ENCODE measurements at places on chromosomes 5 and 9.

- DNase-seq: no peak
Observed at GRCh38 chr9:98860871-98861293, 53.4 kb downstream of the GALNT12 start.

DNA sequence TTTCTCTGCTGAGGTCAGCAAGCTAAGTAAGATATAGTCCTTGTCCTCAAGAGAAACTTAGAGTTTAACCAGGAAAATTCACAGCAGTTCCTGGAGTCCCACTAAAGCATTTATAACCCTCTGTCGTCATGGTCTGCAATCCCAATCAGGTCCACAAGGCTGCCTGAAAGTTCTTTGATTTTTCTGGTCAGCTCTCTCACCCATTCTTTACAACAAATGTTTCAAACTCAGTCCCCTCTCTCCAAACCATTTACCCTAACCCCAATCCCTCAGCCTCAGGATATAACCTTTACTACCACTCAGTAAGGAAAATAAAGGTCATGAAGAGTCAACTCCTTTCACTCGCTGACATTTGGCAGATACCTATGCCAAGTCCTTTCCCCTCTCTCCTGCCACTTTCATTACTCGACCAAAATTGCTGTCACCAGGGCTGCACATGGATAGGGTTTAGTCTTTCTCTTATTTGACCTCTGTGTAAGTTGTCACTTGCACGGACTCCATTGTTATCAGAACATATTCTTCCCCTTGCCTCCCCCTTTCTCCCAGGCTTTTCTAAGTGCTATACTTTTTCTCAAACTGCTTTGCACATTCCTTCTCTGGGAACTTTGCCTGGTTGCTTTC lies 936.6 kb downstream of the NR2F1-AS1 start:
- no peak for DNase-seq

DNA sequence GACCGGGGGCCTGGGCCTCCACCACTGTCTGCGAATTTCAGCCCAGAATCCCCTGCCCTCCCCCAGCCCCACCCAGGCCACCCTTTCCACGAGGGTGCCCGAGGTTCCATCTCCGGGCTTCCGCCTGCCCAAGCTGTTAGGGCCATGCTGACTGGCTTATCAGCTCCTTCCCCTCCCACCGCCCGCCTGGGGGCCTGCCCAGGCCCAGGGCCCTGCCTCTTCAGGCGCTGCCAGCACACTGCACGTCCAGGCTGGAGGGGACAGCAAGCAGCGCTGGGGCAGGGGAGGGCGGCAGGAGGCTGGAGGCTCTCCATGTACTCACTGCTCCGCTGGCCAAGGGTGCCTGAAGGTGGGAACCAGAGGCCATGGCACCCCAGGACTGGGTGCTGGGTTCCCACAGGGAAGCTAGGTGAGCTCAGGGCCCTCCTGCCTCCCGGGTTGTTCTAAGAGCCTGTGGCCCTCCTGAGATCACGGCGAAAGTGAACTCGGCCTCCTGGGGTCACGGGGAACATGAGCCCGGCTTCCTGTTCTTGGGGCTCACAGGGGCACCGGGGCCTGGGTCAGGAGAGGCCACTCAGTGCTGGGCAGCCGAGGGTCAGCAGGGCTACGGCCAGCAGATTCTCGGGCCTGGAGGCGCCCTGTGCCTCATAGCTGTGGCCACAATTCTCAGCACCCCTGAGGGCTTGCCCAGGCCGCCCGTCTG lies 57.7 kb upstream of the EGFL7 start:
- DNase-seq: no peak

GRCh38 chr5:112165399-112165798 lies 253.7 kb downstream of the EPB41L4A start:
- no peak for DNase-seq

DNA sequence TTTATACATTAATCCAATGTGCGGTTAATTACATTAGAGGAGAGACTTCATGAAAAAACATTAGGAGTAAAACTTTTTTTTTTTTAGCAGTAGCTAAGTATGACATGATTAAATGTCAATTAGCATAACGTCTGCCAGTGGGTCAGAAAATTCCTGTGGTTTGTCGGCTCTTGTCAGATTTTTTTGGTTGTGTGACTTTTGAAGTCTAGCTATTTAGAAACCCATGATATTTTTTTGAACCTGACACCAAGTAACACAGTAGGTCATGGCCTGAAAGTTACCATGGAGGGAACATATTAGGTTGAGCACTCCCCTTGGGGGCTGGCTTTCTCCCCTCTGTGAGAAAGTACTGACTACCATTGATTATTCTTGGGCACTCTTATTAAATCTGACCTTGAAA lies 84.8 kb upstream of the ALDH1A1 start:
- DNase-seq: no peak

DNA sequence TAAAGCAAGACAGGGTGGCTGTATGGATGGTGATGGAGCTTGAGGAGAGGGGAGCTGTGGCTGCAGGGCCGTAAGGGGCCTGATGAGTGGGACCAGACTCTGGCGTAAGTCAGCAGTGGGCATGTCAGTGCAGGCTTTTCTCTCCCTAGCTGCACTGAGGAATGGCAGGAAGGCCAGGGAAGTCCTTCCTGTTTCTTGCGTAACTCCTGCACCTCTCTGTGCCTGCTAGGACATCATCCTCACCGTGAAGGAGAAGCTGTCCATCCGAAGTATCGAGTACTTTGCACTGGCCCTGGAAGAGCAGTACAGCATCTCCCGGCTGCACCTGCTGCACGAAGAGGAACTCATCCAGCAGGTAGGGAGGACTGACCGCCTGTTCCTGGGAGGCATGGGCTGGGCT lies 24.1 kb upstream of the TRMT10B start:
- DNase-seq: no peak

All from stimulated activated CD4-positive, alpha-beta T cell treated with anti-CD3 and anti-CD28 coated beads, TNF-alpha, amount 100 ng/mL, for 1 hour (primary cell).